ENCODE measurements at places on chromosomes 1 and 21. TPM values are rescaled to one million over a fixed set of nuclear protein-coding genes. Genes with fewer than 3 reads are reported as not detected.

Gene CELA3B
- not detected for polyA plus RNA-seq

- no peak for DNase-seq
Observed at GRCh38 chr21:17900281-17900989, 81.3 kb upstream of the C21orf91 start.

Gene NLRP3
- polyA plus RNA-seq: 1.8 TPM

DNA sequence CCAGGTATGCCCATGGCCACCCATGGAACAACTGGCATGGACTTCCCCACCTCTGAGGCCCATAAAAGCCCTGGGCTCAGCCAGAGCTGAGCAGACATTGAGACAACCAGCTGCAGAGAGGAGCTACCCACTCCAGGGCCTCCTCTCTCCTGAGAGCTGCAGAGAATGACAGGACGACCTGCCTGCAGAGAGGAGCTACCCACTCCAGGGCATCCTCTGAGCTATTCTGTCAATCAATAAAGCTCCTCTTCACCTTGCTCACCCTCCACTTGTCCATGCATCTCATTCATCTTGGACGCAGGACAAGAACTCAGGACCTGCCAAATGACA is 43.4 kb downstream of the MATN1 start:
- DNase-seq: no peak

DNA sequence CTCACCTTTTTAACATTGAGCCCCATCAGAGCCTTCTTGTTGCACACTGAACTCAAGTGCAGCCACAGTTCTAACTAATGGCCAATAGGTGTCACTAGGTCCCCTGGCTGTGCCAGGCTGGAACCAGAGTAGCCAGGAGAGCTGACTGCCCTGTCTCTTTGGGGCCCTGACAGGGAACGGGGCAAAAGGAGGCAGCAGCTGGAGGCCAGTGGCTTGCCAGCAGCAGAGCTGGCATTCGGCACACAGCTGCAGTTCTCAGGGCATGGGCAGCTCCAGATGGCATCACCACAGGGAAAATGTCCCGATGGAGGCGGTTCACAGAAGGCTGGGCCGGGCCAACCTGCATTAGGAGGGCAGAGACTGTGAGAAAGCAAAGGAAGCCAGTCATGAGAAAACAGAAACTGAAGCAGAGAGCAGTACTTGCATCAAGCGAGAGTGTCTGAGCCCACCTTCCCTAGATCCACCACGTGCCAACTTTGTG is 188.6 kb downstream of the FCRL5 start:
- DNase-seq: peak; percentile 4

DNA sequence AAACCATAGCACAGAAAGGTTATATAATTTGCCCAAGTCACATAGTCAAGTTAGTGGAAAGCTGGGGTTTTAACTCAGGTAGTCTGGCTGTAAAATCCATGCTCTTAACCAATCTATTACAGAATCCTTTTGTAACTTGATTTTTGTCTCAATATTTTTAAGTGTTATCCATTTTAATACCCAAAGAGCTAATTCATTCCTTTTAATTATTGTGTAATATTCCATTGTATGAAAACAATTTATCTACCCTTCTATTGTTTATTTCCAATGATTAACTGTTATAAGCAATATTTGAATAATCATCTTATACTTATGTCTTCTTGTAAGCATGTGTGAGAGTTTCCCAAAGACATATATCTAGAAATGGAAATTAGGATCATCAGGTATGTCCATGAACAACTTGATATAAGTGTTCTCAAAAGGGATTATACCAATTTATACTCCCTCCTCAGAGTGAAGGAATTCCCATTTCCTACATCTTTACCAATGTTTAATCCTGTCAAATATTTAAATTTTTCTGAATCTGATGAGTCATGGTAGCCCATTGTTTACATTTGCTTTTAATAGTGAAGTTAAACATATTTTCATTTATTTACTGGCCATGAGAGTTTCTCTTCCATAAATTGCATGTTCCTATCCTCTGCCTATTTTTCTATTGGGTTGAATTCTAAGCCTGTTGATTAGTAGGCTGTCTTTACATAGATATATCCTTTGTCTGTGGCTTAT is 13.9 kb downstream of the TEX50 start:
- DNase-seq: no peak

Gene LRRC42
- 20.2 TPM for polyA plus RNA-seq

Gene GFI1
- 0.28 TPM for polyA plus RNA-seq

Gene ISG15
- polyA plus RNA-seq: 8.9 TPM

Gene OR2T11
- polyA plus RNA-seq: not detected

GRCh38 chr1:210981490-210981889 is 152.5 kb downstream of the KCNH1 start:
- DNase-seq: no peak

Gene RIPPLY3
- polyA plus RNA-seq: 0.17 TPM

DNA sequence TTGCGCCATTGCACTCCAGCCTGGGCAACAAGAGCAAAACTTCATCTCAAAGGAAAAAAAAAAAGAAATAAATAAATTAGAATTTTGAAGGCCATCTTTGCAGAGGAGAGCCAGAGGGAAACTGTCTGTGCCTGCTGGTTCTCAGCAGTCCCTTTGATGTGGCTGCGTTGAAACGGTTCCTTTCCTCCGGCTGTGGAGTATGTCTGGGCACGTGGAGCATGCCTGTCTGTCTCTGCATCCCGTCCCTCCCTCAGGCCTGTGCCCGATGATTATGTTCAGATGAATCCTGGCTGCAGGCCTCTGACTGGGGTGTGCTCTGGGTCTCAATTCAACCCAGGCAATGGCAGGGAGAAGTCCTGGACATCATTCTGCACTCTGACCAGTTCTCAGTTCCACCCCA is 33.4 kb downstream of the KIAA1614 start:
- no peak for DNase-seq

DNA sequence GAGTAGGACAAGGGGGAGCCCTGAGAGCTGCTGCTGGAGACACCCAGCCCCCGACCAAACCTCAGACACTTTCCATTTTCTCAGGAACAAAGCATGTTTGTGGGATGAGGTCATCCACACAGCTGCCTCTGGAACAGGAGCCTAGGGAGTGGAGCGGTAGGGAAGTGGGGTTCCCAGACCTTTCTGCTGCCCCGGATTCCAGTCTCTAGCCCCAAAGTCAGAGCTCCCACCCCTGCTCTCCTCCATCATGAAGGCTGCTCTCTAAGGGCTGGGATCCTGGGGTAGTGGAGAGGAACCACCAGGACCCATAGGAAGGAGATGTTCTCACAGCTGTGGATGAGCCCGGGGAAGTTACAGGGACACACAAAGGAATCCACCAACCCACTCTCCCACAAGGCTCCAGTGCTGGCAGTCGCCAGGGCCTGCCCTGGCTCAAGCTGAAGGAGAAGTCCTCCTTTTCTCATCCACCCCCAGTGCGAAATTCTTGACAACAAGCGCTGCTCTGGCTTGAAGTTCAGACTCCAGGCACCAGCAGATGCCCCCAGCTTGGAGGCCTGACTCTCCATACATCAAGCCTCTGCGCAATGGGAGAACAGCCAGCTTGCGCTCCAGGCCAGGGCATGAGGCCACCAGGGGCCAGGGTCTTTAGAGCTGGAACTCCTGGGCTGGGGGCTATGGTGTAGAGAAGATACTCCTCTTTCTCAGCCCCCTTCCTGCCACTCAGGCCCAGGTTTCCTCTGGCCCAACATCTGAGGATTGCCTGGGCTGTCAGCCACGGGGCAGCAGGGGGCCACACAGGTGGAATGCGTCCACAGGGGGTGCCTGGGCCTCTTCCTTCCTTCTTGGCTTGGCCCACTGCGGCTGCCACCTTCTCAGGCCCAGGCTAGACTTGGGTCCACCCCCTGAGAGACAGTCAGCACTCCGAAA is 4.5 kb downstream of the FHL3 start:
- DNase-seq: peak; percentile 78

DNA sequence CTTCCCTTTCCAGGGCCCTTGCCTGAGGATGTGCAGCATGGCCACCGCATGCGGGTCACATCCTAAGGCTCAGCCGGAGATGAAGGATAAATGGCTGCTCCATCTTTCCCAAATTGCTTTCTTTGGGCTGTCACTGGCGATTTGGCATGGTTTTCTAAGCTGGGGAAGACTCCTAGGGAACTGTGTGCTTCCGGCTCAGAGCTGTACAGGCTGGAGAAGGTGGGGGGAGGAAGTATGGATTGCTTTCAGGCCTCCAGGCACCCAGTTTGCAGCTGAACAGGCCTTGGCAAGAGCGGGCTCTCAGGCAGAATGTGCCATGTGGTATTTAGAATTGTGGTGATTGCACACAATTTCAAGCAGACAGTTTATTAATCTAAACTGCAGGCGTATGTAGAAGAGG is 48.9 kb downstream of the TMEM53 start:
- no peak for DNase-seq

GRCh38 chr1:87330057-87330884 is 1.6 kb downstream of the LMO4 start:
- peak; percentile 40 for DNase-seq

DNA sequence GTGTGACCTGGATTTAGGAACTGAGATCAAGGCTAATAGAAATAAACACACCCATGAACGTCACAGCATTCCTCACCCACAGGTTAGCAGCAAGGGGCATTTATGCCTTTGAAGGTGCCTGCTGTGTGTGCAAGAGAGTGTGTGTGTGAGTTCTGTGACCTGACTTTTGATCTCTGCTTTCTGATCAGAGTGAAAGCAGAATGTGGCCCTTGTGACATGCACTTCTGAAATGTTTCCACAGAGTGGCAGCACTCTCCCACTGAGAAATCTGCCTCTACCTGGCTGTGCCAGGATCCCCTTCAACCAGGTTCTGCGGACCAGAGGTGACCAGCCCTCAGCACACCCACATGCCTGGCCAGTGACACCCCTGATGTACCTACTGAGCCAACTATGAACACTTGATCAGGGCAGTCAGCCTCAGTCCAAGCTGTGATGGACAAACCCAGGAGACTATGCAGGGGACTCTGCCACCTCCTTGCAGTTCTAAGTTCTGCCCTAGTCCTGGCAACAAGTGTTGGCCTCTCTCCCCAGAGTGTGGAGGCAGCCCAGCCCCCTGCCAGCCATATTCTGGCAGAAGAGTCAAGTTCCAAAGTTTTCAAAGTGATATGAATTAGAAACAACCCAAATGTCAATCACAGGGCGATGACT is 41.0 kb downstream of the RXRG start:
- no peak for DNase-seq

Gene PTPRC
- 6.9 TPM for polyA plus RNA-seq

GRCh38 chr1:3482378-3482849 is 27.9 kb downstream of the ARHGEF16 start:
- DNase-seq: no peak

- no peak for DNase-seq
Observed at GRCh38 chr21:27807596-27807995, 840.7 kb upstream of the ADAMTS5 start.

Gene LMX1A
- polyA plus RNA-seq: 1.3 TPM

- DNase-seq: no peak
Observed at GRCh38 chr21:25752416-25752815, 17.6 kb downstream of the GABPA start.

- peak; percentile 87 for DNase-seq
Observed at GRCh38 chr1:48776393-48777218, at the start of gene BEND5. BEND5 (minus strand) TSS chr1:48776891; CDS start chr1:48776831, 60 bp downstream.

GRCh38 chr1:156524481-156524869 is 23.9 kb upstream of the MEF2D start:
- no peak for DNase-seq

GRCh38 chr1:155008015-155008941 is 5.7 kb downstream of the ZBTB7B start:
- no peak for DNase-seq

DNA sequence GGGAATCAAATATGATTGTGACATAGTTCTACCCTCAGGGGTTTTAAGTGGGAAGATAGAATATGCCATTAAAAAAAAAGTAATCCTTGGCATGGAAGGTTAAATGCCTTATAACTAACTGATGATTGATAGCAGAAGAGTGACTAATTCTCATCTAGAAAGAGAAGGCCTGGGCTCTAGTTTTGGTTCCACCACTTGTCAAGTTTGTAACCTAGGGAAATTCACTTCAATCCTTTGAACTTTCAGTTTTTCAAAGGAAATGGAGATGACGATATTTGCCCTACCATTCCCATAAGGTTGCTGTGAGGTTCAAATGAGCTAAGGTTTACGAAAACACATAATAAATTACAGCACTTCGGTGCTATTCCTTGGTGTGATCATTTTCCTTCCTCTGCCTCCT is 88.5 kb downstream of the GPR88 start:
- DNase-seq: no peak

- DNase-seq: no peak
Observed at GRCh38 chr21:18354947-18355346, 48.6 kb downstream of the TMPRSS15 start.

DNA sequence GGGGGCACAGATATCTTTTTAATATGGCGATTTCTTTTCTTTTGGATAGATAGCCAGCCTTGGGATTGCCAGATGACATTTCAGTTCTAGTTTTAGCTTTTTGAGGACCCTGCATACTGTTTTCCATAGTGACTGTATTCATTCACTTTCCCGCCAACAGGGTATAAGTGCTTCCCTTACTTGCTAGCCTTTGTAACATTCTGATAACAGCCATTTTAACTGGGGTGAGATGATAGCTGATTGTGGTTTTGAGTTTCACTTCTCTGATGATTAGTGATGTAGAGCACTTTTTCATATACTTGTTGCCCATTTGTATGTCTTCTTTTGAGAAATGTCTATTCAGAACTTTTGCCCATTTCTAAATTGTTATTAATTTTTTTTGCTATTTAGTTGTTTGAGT is 151.9 kb downstream of the NTPCR start:
- DNase-seq: no peak

- DNase-seq: no peak
Observed at GRCh38 chr1:228333739-228334115, 72.9 kb downstream of the TRIM11 start.

Gene SPATA17
- 2.3 TPM for polyA plus RNA-seq

Gene TENT5C
- polyA plus RNA-seq: 2.2 TPM

DNA sequence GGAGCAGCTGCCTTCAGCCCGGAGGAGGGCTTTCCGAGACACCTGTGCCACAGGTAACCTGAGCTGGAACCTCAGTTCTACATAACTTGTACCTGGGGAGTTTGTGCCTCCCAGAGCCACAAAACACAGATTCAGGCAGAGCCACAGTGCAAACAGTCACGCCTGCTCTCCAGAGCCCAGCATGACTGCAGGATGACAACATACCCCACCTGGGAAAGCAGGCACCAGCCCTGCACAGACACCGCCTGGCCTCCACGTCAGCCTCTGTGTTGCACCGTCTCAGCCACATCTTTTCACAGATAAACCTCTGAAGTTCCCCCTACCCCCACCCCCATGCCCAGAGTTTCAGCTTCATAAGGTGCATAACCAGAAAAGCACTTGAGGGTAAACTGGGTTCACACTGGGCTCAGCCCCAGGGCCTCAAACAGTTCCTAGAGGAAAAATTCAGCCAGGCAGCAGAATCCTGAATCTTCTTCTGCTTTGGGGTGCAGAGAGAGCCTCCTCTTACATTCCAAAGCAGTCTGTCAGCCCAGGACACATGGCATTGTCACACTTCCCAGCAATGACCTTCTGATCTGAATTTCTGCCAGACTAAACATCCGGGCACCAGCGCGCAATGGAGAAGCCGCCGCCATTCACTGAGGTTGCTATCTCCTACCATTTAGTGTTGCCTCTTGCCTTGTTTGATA is 229.5 kb downstream of the TOMM20 start:
- no peak for DNase-seq

Gene PINK1
- 44.9 TPM for polyA plus RNA-seq

GRCh38 chr1:221454096-221454495 is 287.8 kb downstream of the DUSP10 start:
- no peak for DNase-seq

Gene POU3F1
- 0.65 TPM for polyA plus RNA-seq

Gene FAM177B
- polyA plus RNA-seq: 0.41 TPM

- DNase-seq: no peak
Observed at GRCh38 chr1:185046668-185047067, 1.3 kb downstream of the RNF2 start.

GRCh38 chr1:198922638-198923430 is 284.0 kb downstream of the PTPRC start:
- no peak for DNase-seq

GRCh38 chr1:99527078-99527477 is 118.8 kb upstream of the PALMD start:
- DNase-seq: no peak
